ENCODE measurements at places on chromosomes 6 and 20.

GRCh38 chr6:168674595-168674994, 233.6 kb downstream of the SMOC2 start:
- H3K4me3 ChIP-seq = no peak overlapping the region
- H3K36me3 ChIP-seq = no peaks in the 10 kb centered on the region
- no peak overlapping the region for H3K27ac ChIP-seq
- DNase-seq = no peak
- peaks cover 3% of the 10 kb centered on the region for H3K27me3 ChIP-seq

- no peak overlapping the region for H3K27ac ChIP-seq
- no peaks in the 10 kb centered on the region for H3K4me1 ChIP-seq
- H3K36me3 ChIP-seq = no peaks in the 10 kb centered on the region
- H3K27me3 ChIP-seq = no peaks in the 10 kb centered on the region
- H3K4me3 ChIP-seq = no peak overlapping the region
- no peak for DNase-seq
These were observed 94.8 kb upstream of the AFDN start for GRCh38 chr6:167731731-167732422.

DNA sequence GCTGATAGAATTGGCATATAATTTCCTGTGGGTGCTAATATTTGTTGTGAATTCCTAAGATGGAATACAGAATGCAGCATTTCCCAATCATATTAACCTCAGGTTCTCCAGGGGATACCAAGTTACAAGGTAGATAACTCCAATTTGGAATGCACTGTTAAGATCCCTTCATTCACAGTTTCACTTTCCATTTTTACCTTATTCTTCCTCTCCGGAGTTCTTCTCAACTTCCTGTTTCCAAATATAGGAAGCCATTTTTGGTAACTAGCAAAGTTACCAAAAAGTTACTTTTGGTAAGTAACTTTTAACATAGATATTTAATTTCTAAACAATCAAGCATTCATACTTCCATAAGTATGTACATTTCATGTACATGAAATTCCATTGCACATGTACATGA, 63.5 kb upstream of the PHACTR2 start:
- no peaks in the 10 kb centered on the region for H3K27me3 ChIP-seq
- no peak for DNase-seq
- peaks cover 1% of the 10 kb centered on the region for H3K4me1 ChIP-seq
- no peaks in the 10 kb centered on the region for H3K36me3 ChIP-seq
- H3K4me3 ChIP-seq = no peak overlapping the region
- H3K27ac ChIP-seq = no peak overlapping the region

DNA sequence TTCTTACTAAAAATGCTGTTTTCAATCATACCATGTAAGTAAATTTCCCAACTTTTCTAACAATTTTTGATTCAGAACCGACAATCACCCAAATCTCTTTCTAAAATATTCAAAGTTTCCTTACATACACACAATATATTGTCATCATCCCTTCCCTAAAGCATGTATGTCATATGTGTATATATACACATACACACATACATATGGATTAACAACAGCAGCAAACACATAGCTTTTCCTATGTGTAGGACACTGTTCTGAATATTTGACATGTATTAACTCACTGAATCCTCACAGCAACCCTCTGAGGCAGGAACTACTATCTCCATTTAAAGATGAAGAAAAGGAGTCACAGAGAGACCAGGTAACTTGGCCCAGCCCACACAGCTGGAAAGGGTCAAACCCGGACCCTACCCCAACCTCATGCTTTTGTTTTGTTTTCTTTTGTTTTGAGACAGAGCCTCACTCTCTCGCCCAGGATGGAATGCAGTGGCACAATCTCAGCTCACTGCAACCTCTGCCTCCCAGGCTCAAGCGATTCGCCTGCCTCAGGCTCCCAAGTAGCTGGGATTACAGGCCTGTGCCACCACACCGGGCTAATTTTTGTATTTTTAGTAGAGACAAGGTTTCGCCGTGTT, 7.2 kb downstream of the FYN start:
- peaks cover 8% of the 10 kb centered on the region for H3K4me1 ChIP-seq
- no peaks in the 10 kb centered on the region for H3K36me3 ChIP-seq
- no peak overlapping the region for H3K4me3 ChIP-seq
- H3K27ac ChIP-seq = no peak overlapping the region
